ENCODE measurements at places on chromosomes 1 and 21.

GRCh38 chr1:86912281-86912900 is 1.5 kb downstream of the SELENOF start:
- DNase-seq: no peak

- no peak for DNase-seq
These were observed 89.4 kb upstream of the JAK1 start for GRCh38 chr1:65055747-65056146.

- peak; percentile 70 for DNase-seq
These were observed at the start of gene MPC2 for GRCh38 chr1:167936930-167937708. MPC2 (minus strand) TSS chr1:167937072; CDS start chr1:167935841, 1,231 bp downstream.

DNA sequence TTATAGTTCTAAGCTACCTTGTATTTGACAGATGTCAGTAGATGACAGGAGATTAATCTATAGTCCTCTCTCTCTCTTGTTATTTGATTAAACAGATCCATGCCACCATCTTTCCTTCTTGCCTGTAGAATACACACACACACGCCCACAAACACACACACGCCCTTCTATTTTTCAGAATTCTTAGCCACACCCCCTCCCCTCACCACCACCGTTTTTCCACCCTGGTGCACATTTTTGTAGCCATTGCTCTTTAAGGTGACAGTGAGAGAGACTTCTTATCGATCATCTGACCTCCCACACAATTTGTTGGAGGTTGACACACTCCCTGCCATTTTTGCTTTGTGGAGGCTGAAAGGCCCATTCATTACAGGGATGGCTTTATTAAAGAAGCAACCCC is 123.2 kb downstream of the NTNG1 start:
- no peak for DNase-seq

GRCh38 chr1:228154021-228154669 is 4.4 kb downstream of the GJC2 start:
- no peak for DNase-seq

DNA sequence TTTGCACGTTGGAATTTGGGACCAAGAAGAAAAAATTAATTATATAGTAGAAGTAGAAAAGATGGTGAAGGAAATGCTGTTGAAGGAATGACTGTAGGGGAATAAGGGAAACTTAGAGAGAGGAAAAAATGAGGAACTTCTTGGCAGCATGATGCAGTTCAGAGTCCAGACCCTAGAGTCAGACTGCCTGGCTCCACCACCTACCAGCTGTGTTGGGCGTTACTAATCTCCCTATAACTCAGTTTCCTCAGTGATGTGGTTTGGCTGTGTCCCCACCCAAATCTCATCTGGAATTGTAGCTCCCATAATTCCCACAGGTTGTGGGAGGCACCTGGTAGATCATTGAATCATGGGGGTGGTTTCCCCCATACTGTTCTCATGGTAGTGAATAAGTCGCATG is 1.3 kb upstream of the SELP start:
- no peak for DNase-seq

- no peak for DNase-seq
These were observed 215.3 kb upstream of the C1orf174 start for GRCh38 chr1:4115191-4115900.

- DNase-seq: no peak
These were observed 20.7 kb upstream of the LAX1 start for GRCh38 chr1:203744075-203744972.

- no peak for DNase-seq
These were observed 16.0 kb upstream of the CHAF1B start for GRCh38 chr21:36369064-36369685.

GRCh38 chr1:31592132-31592531 is 15.8 kb downstream of the TINAGL1 start:
- no peak for DNase-seq

GRCh38 chr1:172449585-172450523 is 6.0 kb upstream of the PIGC start:
- no peak for DNase-seq

DNA sequence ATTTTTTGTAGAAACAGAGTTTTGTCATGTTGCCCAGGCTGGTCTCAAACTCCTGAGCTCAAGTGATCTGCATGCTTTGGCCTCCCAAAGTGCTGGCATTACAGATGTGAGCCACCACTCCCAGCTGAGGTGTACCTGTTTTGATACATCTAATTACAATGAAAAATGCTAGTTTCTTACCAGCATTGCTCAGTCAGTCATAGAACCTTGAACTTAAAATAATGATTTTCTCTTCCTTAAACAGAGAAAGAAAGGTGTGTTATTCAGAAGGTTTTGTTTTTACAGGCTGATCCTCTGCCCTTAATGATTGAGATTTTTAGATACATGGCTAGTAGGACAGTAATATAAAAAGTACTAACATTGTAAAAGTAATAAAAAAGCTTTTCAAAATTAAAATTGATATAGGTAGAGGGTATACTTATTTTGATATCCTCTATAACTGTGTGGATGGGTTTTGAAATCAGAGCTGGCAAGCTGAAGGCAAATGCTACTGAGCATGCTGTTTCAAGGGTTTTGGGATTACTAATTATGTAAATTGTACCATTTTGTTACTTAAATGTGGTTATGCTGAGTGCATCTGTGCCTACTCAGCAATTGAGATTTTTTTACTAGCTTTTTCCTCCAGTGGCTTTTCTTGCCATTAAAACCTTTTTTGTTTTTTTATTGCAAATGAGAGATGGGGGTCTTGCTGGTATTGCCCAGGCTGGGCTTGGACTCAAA is 16.1 kb downstream of the PRRC2C start:
- no peak for DNase-seq

DNA sequence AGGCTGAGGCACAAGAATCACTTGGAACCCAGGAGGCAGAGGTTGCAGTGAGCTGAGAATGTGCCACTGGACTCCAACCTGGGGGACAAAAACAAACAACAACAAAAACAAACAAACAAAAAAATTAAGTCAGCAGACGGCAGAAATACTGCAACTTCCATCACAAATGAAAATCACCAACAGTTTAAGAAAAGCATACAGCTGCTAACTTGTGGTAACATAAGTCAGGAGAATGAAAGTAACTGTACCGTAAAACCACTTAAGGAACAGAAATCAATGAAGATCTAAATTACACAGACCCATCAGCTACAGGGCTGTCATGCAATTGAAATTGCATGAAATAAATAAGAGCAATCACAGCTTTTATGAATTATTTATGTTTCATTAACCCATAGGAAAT is 25.0 kb downstream of the MCOLN2 start:
- DNase-seq: no peak

GRCh38 chr1:201903135-201903534 is 14.4 kb downstream of the SHISA4 start:
- DNase-seq: no peak

- no peak for DNase-seq
These were observed 43.6 kb upstream of the GUCA2B start for GRCh38 chr1:42109600-42109999.

All from NCI-H2081 (cell line).